Midbrain (tissue), 1 donor: ENCODE measurements at places on chromosomes 2 and 18.

GRCh38 chr2:200026332-200027230 lies 71.2 kb downstream of the MAIP1 start:
- DNase-seq: no peak

DNA sequence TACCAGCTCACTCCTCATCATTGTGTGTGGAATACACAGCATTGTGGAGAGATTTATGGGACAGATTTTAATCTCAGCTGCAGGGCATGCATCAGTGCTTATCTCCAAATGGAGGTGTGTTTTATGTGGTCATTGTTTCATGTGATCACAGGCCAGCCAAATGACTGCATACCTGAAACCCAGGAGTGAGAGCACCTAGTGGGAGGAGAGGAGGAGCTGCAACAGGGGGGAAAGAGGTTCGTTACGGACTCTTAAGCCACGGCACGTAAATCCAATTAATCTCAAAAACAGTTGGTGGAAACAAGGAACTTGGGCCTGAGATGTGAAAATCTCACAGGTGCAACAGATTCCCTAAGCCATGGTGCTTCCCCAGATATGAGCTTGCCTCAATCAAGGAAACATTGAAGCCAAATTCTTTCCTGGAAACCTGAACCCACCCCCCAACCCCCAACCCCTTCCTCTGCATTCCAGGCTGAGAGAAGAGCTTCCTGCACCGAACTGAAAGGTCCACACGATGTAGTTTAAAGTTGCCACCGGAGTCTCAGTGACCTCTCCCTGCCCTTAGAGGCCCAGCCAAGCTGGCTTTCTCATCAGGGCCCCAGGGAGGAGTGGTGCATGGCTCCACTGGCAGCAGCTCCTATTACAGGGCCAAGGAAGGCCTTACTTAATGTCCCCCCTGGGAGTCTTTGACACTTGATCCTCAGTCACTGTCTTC lies 167.4 kb downstream of the C1D start:
- no peak for DNase-seq

- DNase-seq: no peak
Measured at GRCh38 chr2:145460112-145460511, 940.2 kb upstream of the ZEB2 start.

DNA sequence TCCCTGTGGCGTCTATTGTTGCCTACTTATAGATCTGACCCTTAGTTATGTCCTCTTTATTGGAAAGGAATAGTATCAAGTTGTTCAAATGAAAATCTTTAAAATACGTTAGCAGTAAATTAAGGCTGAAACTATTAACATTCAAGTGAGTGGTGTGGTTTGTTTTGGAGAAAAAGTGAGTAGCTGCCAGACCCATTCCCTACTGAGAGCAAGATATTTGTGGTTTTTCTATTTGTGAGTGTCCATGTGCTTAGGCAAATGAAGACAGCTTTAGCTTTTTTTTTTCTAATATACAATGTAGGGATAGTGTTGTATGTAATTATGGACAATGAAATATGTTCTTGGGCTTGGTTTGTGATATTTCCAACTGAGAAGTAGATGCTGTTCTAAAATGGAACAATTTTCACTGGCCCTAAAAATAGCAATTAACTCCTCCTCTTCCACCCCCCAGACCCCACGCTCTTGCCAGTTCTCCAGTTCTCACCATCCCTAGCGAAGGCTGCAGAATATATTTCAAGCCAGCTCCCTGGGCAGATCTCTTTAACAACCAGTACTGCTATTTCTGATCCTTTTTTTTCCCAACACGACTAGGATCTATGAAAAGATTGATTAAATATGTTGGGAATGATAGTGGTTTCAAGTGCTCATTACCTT lies 83.1 kb downstream of the CCDC85A start:
- no peak for DNase-seq
